ENCODE measurements at places on chromosomes 2 and 18. TPM values are rescaled to one million over a fixed set of nuclear protein-coding genes. Genes with fewer than 3 reads are reported as not detected.

The AKAIN1 gene
- total RNA-seq: not detected

The SNTG2 gene
- 12.7 TPM for total RNA-seq

The NMS gene
- total RNA-seq: not detected

The SKOR2 gene
- total RNA-seq: 0.18 TPM

The REG3G gene
- total RNA-seq: not detected

The SAG gene
- total RNA-seq: not detected

The SERPINB4 gene
- total RNA-seq: 4.3 TPM

The ITGB6 gene
- total RNA-seq: not detected

The CFC1 gene
- 0.22 TPM for total RNA-seq

The DUSP28 gene
- 1.6 TPM for total RNA-seq

The TAF1B gene
- 31.9 TPM for total RNA-seq

The AQP4 gene
- total RNA-seq: 0.42 TPM

The MEP1B gene
- total RNA-seq: not detected

- peak; percentile 90 for DNase-seq
- no peaks in the 10 kb centered on the region for H3K27me3 ChIP-seq
- H3K4me1 ChIP-seq: no peaks in the 10 kb centered on the region
- peaks cover 5% of the 10 kb centered on the region for H3K36me3 ChIP-seq
- H3K4me3 ChIP-seq: peak overlapping the region; percentile 67
Measured at GRCh38 chr2:73156539-73157124, 43.9 kb upstream of the RAB11FIP5 start.

DNA sequence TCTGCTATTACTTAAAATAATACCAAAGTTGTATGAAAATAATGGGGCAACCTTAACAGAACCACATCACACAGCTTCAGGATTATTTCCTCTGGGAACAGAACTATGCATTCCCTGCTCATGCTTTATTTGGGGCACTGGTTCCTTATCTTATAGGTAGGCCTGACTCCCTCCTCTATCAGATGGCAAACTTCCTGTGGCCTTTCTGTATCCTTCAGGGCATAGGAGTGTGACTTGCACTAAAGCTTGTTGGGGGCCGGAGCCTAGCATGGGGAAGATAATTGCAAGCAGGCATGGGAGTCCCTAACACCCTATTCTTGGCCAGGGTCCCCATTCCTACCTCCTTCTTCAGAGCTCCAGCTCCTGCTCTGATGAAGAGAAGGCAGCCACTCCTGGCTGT, 167.2 kb upstream of the SERTAD2 start:
- H3K36me3 ChIP-seq: no peaks in the 10 kb centered on the region
- H3K4me1 ChIP-seq: peaks cover 4% of the 10 kb centered on the region
- H3K27me3 ChIP-seq: no peaks in the 10 kb centered on the region
- DNase-seq: no peak
- H3K27ac ChIP-seq: no peak overlapping the region
- no peak overlapping the region for H3K4me3 ChIP-seq

GRCh38 chr2:226463154-226463553, 336.5 kb downstream of the IRS1 start:
- no peak overlapping the region for H3K27ac ChIP-seq
- H3K36me3 ChIP-seq: no peaks in the 10 kb centered on the region
- no peak overlapping the region for H3K4me3 ChIP-seq
- H3K4me1 ChIP-seq: no peaks in the 10 kb centered on the region
- no peak for DNase-seq
- H3K27me3 ChIP-seq: no peaks in the 10 kb centered on the region

GRCh38 chr18:44356566-44357157, 324.0 kb upstream of the SETBP1 start:
- DNase-seq: peak; percentile 37
- no peak overlapping the region for H3K27ac ChIP-seq
- no peaks in the 10 kb centered on the region for H3K4me1 ChIP-seq
- no peaks in the 10 kb centered on the region for H3K36me3 ChIP-seq

DNA sequence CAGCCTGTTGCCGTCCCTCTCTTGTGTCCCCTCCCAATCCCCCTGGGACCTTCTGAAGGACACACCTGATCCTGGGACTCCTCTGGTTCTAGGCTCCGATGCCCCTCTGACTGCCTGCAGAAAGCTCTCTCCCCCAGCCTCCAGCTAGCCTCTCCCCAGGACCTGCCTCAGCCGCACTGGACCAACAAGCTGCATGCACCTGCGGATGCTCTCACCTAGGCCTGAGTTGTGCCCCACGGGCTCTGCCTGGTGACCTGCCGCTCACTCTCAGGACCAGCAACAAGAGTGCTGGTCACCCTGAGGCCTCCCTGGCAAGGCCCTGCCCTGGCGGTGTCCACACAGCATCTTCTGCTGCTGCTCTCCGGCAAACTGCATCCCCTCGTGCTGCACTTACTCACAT, 63.0 kb downstream of the EIPR1 start:
- H3K27ac ChIP-seq: no peak overlapping the region
- H3K4me3 ChIP-seq: no peak overlapping the region
- DNase-seq: no peak
- no peaks in the 10 kb centered on the region for H3K27me3 ChIP-seq
- no peaks in the 10 kb centered on the region for H3K4me1 ChIP-seq

GRCh38 chr2:16413285-16413684, 252.3 kb downstream of the CYRIA start:
- H3K4me1 ChIP-seq: no peaks in the 10 kb centered on the region
- DNase-seq: no peak
- peaks cover 2% of the 10 kb centered on the region for H3K36me3 ChIP-seq

GRCh38 chr2:232030229-232030628, 68.7 kb downstream of the DIS3L2 start:
- no peaks in the 10 kb centered on the region for H3K27me3 ChIP-seq
- DNase-seq: no peak
- H3K27ac ChIP-seq: no peak overlapping the region

GRCh38 chr2:233429175-233429897, 75.0 kb downstream of the DGKD start:
- no peak for DNase-seq
- H3K27ac ChIP-seq: no peak overlapping the region
- H3K4me3 ChIP-seq: no peak overlapping the region
- H3K4me1 ChIP-seq: no peaks in the 10 kb centered on the region
- H3K36me3 ChIP-seq: no peaks in the 10 kb centered on the region

GRCh38 chr2:209324281-209324680, 99.6 kb upstream of the MAP2 start:
- H3K36me3 ChIP-seq: peaks cover 3% of the 10 kb centered on the region
- 0 out of 2 replicates have a peak, but pooled peaks cover 1% of the 10 kb centered on the region for H3K4me1 ChIP-seq
- no peak overlapping the region for H3K4me3 ChIP-seq
- H3K27ac ChIP-seq: no peak overlapping the region
- DNase-seq: no peak

DNA sequence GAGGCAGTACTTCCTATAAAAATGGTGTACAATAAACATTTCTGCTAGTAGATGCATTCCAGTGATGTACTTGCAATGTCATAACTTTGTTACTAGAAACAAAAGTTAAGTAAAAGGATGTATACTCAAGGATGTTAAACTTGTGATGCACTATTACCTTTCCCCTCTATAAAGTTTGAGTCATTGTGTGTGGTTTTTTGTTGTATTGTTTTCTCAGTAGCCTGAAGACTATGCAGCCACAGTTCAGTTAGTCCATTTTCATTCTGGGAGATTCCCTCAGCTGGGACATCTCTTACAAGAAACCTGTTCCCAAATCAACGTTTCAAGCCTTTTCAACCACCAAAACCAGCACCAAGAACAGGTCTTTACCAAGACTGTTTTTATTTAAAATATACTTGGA, 5.6 kb downstream of the ATP5MC3 start:
- DNase-seq: no peak
- H3K27ac ChIP-seq: no peak overlapping the region
- no peaks in the 10 kb centered on the region for H3K4me1 ChIP-seq
- peaks cover 40% of the 10 kb centered on the region for H3K36me3 ChIP-seq

GRCh38 chr2:157809212-157809611, 66.9 kb downstream of the ACVR1 start:
- no peak for DNase-seq
- H3K4me1 ChIP-seq: no peaks in the 10 kb centered on the region
- no peak overlapping the region for H3K27ac ChIP-seq
- no peaks in the 10 kb centered on the region for H3K27me3 ChIP-seq
- H3K4me3 ChIP-seq: no peak overlapping the region

DNA sequence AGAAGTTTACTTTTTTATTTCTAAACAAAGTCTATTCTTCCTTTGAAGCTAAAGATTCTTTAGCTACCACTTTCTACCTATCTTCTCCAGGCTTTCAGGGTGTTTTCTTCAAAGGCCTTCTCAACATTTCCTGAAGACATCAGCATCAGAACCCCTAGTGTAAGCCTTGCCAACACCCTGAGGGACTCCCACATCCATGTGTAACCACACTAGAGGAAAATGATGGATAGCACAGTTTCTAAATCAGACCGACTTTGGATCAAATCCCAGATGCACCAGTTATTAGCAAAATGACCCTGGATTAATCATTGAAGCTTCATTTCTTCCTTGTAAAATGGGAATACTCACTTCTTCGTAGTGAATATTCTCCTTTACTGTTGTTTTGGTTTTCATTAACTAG, 4.7 kb upstream of the TTN start:
- no peak overlapping the region for H3K4me3 ChIP-seq
- H3K4me1 ChIP-seq: no peaks in the 10 kb centered on the region
- no peaks in the 10 kb centered on the region for H3K36me3 ChIP-seq
- H3K27me3 ChIP-seq: no peaks in the 10 kb centered on the region

DNA sequence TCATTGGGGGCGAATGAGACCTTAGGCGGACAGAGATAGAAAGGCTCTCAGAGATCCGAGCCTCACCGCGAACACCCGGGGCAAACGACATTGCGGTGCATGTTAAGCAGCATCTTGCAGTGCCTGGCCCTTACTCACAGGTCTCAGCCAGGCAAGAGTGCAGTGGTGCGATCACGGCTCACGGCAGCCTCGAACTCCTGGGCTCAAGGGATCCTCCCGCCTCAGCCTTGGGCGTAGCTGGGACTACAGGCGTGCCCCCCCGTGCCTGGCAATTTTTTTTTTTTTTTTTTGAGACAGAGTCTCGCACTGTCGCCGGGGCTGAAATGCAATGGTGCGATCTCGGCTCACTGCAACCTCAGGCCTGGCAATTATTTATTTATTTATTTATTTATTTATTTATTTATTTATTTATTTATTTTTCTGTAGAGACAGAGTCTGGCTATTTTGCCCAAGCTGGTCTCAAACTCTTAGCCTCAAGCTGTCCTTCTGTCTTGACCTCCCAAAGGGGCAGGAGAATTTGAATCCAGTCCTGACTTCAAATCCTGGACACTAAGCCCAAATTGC, 1.3 kb downstream of the LAMA3 start:
- H3K27me3 ChIP-seq: peaks cover 18% of the 10 kb centered on the region
- peak; percentile 39 for DNase-seq
- no peaks in the 10 kb centered on the region for H3K4me1 ChIP-seq
- peak overlapping the region; percentile 78 for H3K4me3 ChIP-seq
- no peak overlapping the region for H3K27ac ChIP-seq
- no peaks in the 10 kb centered on the region for H3K36me3 ChIP-seq

GRCh38 chr18:64116571-64117175, 32.2 kb downstream of the LINC00305 start:
- H3K27me3 ChIP-seq: no peaks in the 10 kb centered on the region
- no peak overlapping the region for H3K4me3 ChIP-seq
- H3K27ac ChIP-seq: no peak overlapping the region
- H3K36me3 ChIP-seq: peaks cover 6% of the 10 kb centered on the region
- peaks cover 9% of the 10 kb centered on the region for H3K4me1 ChIP-seq

GRCh38 chr2:204827701-204828590, 282.7 kb downstream of the PARD3B start:
- DNase-seq: no peak
- no peaks in the 10 kb centered on the region for H3K27me3 ChIP-seq
- no peaks in the 10 kb centered on the region for H3K36me3 ChIP-seq
- H3K4me3 ChIP-seq: no peak overlapping the region
- H3K27ac ChIP-seq: no peak overlapping the region

GRCh38 chr2:11121099-11121822, 34.0 kb upstream of the SLC66A3 start:
- H3K36me3 ChIP-seq: no peaks in the 10 kb centered on the region
- no peak overlapping the region for H3K27ac ChIP-seq
- H3K4me3 ChIP-seq: no peak overlapping the region
- H3K4me1 ChIP-seq: no peaks in the 10 kb centered on the region

GRCh38 chr18:75244351-75245313, 34.0 kb downstream of the TSHZ1 start:
- H3K4me3 ChIP-seq: no peak overlapping the region
- no peaks in the 10 kb centered on the region for H3K27me3 ChIP-seq
- DNase-seq: peak; percentile 62
- no peaks in the 10 kb centered on the region for H3K4me1 ChIP-seq
- H3K36me3 ChIP-seq: no peaks in the 10 kb centered on the region

- no peak for DNase-seq
- H3K4me1 ChIP-seq: no peaks in the 10 kb centered on the region
- H3K27me3 ChIP-seq: no peaks in the 10 kb centered on the region
- H3K4me3 ChIP-seq: no peak overlapping the region
- no peak overlapping the region for H3K27ac ChIP-seq
Measured at GRCh38 chr2:145352484-145352883, 832.6 kb upstream of the ZEB2 start.

DNA sequence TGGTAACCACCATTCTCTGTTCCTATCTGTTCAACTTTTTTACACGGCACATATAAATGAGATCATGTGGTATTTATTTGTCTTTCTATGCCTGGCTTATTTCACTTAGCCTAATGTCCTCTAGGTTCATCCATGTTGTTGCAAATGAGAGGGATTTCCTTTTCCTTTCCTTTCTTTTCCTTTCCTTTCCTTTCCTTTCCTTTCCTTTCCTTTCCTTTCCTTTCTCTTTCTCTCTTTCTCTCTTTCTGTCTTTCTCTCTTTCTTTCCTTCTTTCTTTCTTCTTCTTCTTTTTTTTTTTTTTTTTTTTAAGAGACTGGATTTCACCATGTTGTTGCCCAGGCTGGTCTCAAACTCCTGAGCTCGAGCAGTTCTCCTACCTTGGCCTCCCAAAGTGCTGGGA, 38.9 kb downstream of the DIS3L2 start:
- H3K27me3 ChIP-seq: no peaks in the 10 kb centered on the region
- no peak for DNase-seq
- H3K4me3 ChIP-seq: no peak overlapping the region
- no peak overlapping the region for H3K27ac ChIP-seq

DNA sequence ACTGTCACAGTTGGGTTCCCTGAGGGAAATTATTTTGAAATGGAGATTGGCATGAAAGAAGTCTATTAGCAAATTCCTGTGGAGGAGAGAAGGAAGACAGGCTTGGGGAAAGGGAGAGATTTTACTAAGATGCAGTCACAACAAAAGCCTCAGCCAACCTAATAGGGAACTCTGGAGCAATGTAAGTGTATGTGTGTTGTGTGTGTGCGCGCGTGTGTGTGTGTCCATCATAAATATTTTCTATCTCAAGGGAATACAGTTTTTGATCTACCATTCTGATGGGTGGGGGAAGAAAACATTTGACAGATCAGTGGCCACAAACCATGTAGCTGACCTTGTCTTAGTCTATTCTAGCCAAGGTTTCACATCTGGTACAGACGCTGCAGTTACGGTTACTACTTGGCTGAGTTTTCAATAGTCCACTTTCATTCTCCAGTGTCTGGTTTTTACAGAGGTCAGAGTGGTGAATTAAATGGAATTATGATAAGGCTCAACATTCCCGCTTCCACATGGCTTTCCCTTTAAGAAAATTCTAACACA, 72.6 kb downstream of the MREG start:
- no peak for DNase-seq
- H3K4me3 ChIP-seq: no peak overlapping the region
- peaks cover 32% of the 10 kb centered on the region for H3K36me3 ChIP-seq
- peaks cover 2% of the 10 kb centered on the region for H3K4me1 ChIP-seq
- no peaks in the 10 kb centered on the region for H3K27me3 ChIP-seq

Measured in H9 (cell line).